Upper lobe of left lung (tissue), 6 donors: ENCODE measurements at places on chromosomes 6 and 20.

DNA sequence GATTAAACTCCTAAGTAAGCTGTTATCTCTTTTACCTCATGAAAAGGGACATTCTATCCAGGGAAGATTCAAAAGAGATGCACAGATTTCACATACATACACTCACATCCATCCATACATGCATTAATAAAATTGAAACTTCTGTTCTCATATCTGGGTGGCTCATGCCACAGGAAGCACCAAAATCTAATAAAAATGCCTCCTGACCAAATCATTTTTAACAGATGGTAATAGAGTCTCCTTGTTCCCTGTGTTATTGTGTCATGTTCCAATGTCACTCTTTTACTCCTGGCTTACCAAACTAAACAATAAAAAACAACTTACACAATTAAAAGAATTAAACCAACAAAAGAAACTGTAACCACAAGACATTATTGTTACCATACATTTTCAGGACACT, 742.1 kb upstream of the MANEA start:
- DNase-seq = no peak

- DNase-seq = no peak
Measured at GRCh38 chr6:16004934-16005679, 123.8 kb upstream of the MYLIP start.

DNA sequence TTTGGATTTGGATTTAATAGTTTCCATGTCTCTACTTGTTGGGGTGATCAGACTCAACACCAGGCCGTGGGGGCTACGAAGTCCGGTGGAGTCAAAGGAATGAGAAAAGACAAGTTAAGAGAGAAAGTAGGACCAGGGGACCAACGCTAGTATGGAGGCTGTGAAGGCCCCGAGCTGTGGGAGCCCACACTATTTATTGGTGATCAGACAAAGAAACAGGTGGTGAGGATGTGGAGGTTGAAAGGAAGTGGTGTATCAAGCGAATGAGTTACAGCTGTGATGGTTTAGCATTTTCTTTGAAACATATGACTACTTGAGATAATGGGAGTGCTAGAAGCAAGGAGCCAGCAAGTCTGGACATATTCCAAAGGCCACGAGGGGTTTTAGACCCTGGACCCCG, 62.4 kb downstream of the AKAP7 start:
- DNase-seq = no peak

DNA sequence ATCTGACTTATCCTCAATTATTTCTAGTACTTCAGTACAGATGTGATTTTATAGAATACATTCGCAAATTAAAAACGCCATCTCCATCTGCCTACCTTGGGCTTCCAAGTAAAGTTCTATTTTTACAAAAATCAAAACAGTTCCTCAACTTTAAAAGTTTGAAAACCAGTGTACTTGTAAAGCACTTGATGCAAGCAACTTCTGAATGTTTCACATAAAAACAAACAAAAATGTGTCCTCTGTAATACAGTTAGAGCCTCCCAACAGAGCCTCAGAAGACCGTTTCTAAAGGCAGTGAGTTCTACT, 384 bp upstream of the MANEA start:
- DNase-seq = no peak

GRCh38 chr6:150915880-150916265, 50.4 kb downstream of the MTHFD1L start:
- no peak for DNase-seq

DNA sequence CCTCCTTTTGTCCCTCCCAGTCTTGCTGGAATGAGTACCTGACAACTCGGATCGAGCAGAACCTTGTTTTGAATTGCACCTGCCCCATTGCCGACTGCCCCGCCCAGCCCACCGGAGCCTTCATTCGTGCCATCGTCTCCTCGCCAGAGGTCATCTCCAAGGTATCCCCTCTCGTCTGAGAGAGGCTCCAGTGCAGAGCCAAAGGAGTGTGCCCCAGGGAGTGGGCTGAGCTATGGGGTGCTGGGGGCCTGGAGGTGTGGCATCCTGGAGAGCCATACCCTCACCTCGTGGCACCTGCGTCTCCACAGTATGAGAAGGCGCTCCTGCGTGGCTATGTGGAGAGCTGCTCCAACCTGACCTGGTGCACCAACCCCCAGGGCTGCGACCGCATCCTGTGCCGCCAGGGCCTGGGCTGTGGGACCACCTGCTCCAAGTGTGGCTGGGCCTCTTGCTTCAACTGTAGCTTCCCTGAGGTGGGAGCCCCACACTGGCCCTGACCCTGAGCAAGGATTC, 8.8 kb downstream of the DNPH1 start:
- DNase-seq = peak; percentile 70

- DNase-seq = no peak
Measured at GRCh38 chr20:7503501-7503900, 436.8 kb downstream of the HAO1 start.

DNA sequence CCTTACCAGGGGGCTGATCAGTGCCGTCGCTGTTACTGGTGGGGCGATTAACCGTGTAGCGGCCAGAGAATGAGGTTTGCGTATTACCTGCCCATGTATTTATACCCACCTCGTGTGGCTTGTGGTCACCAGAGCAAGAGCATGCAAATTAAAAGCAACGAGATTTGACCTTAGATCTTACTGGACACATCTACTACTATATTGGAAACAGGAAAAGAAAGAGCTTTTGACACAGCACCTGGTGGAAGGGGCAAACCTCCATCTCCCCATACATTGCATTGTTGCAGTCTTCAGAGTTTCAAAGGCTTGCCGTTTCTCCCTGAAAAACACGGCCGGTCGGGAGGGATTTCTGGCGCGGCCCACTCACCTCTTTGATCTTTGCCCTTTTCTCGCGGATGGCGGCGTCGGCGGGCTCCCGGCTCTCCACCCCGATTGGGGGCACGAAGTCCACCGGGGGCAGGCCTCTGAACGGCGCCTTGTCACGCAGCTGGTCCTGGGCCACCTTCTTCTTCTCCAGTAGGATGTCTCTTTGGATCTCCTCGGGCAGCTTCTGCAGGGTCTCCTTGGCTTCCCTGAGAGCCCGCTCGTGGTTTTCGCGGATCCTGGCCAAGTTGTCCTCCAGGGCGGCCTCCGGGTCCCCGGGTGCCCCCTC, 1.3 kb downstream of the MAN1A1 start:
- DNase-seq = peak; percentile 87

DNA sequence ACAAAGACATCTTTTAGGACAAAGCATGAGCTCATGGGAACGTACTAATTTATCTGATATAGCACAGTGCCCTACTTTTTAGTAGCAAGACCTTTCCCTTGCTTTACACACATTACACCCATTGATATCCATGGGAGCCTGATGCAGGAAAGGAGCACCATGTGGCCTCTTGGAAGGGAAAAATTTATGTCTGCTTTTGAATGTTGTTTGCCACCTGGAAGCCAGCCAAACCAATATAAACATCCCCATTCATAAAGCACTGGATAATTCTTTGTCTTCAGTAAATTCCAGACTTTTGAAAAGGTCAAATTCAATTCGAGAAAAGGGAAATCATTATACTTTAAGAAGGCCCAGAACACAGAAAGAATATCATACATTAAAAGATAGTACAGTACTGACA, 152.3 kb upstream of the BEND6 start:
- no peak for DNase-seq

- DNase-seq = no peak
Measured at GRCh38 chr6:157746897-157747296, 76.1 kb upstream of the SNX9 start.

DNA sequence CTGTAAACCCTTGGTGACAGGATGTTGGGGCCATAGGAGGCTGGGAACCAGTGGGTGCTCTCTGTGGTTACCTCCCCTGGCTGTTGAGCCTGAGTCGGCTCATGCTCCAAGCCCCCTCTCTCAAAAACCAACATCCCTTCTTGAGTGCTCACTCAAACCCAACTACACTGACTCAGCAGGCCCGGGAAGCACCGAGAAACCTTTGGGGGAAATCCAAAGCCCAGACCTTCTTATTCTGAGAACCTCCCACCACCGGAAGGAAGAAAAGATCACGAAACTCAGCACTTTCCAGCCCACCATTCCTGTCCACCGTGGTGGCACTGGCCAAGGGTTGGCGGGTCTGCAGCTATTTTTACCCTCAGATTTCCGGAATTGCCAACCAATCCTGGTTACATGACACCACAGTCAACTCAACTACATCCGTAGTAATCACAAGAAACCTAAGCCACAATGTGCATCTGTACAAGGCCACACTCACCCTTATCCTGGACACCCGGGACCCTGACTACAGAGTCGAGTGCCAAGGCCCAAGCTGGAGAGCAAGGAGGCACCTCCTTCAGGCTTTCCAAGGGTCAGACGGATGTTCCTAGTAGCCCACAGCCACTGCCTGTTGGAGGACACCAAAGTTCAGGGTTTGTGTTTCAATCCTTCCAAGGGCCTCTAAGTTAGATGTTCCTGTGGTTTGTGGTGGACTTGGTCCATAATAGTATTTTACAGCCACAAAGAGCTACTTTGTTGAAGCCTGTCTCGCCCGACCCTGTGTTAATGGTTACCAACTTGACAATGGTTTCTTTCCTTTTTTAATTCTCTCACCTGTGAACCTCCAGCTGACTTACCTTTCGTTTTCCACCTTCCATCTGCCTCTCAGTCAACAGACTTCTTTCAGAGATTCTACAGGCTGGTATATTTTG, 317.0 kb downstream of the CDC5L start:
- no peak for DNase-seq

GRCh38 chr6:18897350-18897749, 510.2 kb downstream of the RNF144B start:
- DNase-seq = no peak
